ENCODE measurements at places on chromosomes 12 and 14.
A peak's percentile ranks its signal among the peaks of the same experiment; 100 is the strongest.

GRCh38 chr12:96648923-96649322 lies 159.5 kb downstream of the CFAP54 start:
- DNase-seq: no peak

GRCh38 chr12:6647083-6647604 lies at the start of gene ACRBP:
ACRBP (minus strand) TSS chr12:6647432; CDS start chr12:6647366, 66 bp downstream.
- DNase-seq: peak; percentile 34

GRCh38 chr14:85002846-85003245 lies 527.1 kb upstream of the FLRT2 start:
- DNase-seq: no peak

GRCh38 chr12:92149563-92149962 lies 3.9 kb upstream of the BTG1 start:
- no peak for DNase-seq

All from activated CD4-positive, alpha-beta T cell treated with anti-CD3 and anti-CD28 coated beads, Interleukin-2, Interleukin-6, amounts not matched to agents 100 ng/mL and 50 ng/mL, durations not matched to agents 16 hours and 8 hours (primary cell).